ENCODE measurements at places on chromosomes 12 and 14. TPM values are rescaled to one million over a fixed set of nuclear protein-coding genes. Genes with fewer than 3 reads are reported as not detected.
A peak's percentile ranks its signal among the peaks of the same experiment; 100 is the strongest.

ABCC9 gene
- polyA plus RNA-seq = not detected

CEP83 gene
- 7.0 TPM for polyA plus RNA-seq

CEBPE gene
- not detected for polyA plus RNA-seq

DNA sequence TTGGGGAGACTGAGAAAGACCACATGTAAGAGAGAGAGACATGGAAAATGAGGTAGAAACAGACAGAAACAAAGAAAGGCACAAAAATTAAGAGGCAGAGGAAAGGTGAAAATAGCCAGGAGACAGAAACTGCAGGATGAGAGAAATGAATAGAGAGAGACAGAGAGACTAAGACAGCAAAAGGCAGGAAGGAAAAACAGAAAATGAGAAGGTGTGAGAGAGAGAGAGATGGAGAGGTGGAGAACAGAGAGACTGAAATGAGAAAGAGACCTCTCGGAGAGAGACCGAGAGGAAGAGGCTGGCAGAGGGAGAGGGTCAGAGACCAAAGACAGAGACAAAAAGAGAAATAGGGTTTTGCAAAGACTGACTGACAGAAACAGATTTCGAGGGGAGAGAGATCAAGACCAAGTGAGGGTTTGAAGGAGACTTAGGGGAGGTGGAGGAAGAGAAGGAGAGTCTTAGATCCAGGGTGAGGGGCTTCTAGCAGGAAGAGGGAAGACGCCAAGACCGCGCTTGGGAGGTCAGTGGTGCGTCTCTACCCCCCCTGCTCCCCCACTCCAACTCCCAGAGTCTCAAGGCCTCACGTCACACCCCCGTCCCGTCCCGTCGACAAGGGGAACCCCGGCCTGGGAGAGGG lies 1.1 kb upstream of the AQP5 start:
- no peak for DNase-seq

DNA sequence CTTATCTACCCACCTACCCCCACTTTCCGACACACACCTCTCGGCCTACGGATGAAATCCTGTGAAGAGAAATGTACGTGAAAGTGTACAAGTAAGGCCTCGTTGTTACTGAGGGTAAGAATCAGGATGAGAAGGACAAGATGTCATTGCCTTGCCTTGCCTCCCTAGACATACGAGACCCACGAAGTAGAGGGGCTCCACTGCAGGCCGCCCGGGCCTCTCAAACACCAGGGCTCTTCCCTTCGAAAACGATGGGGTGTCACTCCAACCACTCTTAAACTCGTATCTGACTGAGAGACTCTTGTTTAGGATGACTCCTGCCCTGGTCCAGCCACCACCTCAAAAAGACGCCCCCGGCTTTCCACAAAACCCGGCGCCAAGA lies 498 bp downstream of the RACGAP1 start:
- DNase-seq = no peak

- peak; percentile 78 for DNase-seq
Observed at GRCh38 chr12:114916124-114916523, 232.1 kb upstream of the TBX3 start.

- no peak for DNase-seq
Observed at GRCh38 chr12:89069431-89069830, 282.9 kb downstream of the DUSP6 start.

Measured in A549 (cell line).